ENCODE measurements at places on chromosomes 12 and 14.
A peak's percentile ranks its signal among the peaks of the same experiment; 100 is the strongest.

DNA sequence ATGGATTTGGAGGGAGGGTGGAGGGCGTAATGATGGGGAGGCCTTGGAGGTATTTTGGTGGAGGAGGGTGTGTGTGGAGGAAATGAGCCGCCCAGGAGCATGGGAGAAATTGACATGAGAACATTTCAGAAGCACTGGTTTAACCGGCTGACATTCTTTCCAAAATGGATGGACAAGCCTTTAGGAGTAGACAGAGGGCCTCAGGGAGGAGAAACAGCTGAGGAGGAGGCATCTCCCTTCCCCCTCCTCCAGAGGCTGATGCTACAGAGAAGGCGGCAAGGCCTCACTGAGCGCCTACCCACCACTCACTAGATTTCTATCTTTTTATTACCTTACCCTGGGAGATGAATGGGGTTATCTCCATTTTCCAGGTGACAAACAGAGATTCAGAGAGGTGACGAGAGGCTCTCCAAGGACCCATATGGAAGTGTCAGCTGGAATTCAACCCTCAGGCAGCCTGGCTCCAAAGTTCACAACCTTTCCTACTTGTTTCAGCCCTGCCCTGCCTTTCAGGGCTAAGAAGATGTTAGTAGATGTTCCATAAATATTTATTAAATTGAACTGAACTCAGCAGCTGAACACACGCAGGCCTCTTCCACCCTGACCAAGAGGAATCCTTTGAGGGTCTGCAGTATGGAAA, 289.6 kb downstream of the ZFP36L1 start:
- DNase-seq, result no peak

DNA sequence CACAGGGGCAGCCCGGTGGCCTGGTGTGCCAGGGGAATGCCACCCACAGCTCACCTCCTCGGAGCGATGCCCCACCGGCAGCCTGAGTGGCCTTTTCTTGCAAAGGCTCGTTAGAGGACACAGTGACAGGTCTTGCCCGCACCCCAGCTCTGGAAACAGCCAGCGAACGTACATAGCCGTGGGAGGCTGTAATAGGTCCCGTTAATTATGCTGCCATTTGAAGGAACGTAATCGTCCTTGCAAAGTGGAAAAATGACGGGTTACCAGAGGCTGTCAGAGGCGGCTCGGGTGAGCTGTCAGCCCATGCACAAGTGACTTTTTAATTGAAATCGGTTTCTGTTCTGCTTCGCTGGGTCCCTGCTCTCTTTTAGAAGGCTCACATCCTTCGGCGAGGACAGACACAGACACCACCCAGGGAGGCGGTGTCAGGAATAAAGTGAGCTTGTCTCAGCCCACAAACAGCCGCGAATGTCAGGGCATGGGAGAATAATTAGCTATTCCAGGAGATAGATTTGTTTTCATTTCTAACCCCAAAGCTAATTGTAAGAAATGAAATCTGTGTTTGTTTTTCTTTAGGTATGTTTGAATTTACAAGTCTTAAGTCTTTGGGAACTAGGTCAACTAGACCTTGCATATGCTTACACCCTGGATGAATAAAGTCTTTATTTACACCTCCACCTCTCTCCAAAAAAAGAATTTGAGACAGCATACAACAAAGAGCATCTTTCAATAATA, 77.2 kb upstream of the RFLNA start:
- peak; percentile 23 for DNase-seq

GRCh38 chr12:50825372-50825838, 17.3 kb upstream of the TMPRSS12 start:
- peak; percentile 76 for DNase-seq

DNA sequence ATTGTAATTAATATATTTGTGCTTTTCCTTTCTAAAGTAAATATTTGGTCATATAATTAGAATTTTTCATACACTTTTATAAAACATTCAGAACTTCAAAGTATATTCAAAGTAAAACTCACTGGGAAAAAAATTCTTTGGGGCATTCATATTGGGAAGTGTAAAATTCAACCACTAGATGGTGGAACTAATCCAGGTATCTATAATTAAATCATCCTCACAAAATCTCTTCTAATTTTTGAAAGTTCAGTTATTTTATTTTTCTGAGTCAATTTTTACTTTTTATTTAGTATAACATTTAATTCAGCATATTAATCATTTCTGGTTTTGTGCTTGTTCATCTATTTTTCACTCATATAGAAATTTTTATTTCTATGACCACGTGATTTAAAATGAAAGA, 81.0 kb downstream of the NTS start:
- DNase-seq, result no peak

DNA sequence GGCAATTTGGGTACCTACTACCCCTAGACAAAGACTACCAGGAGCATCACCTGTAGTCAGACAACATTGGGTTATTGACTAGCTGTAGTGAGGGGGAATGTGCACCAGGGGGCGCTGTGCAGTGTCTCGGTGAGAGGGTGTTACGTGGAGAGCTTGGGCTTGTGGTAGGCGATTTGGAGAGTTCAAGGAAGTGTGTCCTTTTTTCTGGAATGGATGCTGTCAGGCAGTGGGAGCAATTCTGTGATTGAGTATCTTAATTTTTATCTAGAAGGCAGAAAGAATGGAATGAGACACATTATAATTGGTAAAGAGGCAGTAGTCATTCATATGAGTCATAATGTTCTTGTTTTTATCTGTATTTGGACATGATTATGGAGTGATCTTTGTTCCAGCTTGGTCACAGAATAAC, 187.7 kb downstream of the GALC start:
- peak; percentile 15 for DNase-seq

- DNase-seq, result no peak
Measured at GRCh38 chr14:104135121-104135903, 3.1 kb upstream of the KIF26A start.

GRCh38 chr12:10218021-10218420, 5.3 kb downstream of the GABARAPL1 start:
- no peak for DNase-seq

- DNase-seq, result no peak
Measured at GRCh38 chr14:45786266-45786665, 533.3 kb upstream of the MIS18BP1 start.

Measured in EH (cell line).